ENCODE measurements at places on chromosomes 7 and 10.
A peak's percentile ranks its signal among the peaks of the same experiment; 100 is the strongest.

GRCh38 chr10:27496137-27496536, 8.0 kb upstream of the RAB18 start:
- DNase-seq: no peak

- no peak for DNase-seq
These were observed 241.7 kb upstream of the PLXNA4 start for GRCh38 chr7:132817949-132818348.

DNA sequence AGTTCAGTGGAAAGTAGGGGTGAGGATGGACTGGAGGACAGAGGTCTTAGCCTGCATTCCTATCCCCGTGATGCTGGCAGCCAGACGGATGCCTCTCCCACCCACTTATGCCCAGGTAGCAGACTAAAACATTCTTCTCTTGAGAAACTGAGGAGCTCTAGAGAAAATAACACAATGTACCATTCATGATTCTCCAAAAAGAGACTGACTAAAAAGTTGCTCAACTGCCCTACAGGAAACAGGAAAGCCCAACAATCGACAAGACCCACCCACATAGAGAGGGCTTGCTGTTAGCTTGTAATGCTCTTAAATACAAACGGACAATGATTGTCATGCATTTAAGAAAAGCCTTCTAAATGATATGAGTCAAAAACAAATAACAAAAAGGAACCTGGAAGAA, 33.2 kb upstream of the PDE1C start:
- no peak for DNase-seq

DNA sequence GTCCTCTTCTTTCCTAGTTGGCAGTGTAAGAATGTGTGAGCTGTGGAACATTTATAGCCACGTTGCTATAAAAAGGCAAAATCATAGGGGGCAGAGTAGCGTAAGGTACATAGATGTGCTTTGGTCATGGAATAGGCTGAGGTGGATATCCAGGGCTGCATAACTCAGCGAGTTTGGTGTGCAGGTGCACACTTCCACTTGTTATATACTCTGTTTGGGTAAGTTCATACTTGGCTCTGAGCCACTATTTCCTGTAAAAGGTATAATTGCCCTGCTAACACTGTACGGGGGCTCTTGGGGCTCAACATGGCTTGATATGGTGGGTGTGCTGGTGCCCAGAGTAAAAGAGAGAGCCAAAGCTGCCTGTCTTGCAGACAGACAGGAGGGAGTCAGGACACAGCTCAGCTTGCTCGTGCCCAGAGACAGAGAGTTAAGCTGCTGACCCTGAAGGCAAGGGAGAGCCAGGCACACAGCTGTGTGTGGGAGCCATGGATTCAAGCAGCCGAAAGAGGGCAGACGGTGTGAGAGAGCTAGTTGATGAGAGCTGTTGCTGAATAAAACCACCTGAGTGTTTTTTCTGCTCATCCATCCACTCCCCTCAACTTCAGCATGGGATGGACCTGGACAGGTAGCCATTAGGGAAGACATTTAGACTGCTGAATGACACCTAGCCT, 126.7 kb downstream of the DKK1 start:
- no peak for DNase-seq

- DNase-seq: peak; percentile 36
These were observed 24.7 kb downstream of the AOC1 start for GRCh38 chr7:150876817-150877526.

DNA sequence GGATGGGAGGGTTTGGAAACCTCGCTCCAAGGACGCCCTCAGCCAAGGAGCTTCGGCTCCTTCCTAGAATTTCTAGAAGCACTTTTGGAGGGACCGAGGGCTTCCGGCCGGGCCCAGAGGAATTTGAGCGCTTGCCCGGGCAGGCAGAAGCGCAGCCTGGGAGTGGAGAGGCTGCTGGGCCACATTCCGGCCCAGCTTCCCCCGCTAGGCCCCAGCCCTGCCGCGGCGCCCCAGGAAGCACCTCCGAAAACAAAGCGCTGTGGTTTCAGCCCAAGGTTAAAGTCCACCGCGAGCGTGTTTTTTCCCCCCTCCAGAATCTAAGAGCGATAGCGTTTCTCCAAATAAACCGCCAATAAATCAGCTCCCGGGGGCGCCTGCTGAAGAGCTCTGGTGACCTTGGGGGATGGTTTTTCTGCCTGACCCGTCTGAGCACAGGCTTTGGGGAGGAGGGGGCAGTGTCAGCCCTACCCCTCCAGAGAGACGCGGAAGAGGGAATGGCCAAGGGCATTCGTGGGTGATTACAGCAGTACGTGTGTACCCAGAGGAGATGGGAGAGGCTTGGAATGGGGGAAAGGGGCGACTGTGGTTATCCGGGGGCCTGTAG, 5.7 kb upstream of the TNRC18 start:
- no peak for DNase-seq

DNA sequence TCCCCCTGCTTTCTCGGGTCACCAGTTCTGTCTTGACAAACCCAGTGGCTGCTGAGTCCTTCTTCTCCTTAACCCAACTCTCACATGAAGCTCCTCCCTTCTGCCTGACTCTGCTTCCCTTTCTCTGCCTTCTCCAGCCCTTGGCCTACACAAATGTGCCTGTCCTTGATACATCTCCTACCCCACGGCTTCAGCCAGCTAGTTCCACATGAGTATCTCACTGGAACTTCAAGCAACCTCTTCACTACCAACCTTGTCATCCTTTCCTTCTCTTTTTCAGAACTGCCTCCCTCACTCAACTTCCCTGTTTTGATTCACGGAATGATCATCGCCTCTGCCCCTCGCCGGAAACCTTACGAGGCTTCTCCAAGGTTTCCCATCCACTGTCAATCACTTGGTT, 55.9 kb downstream of the PDIA4 start:
- no peak for DNase-seq

DNA sequence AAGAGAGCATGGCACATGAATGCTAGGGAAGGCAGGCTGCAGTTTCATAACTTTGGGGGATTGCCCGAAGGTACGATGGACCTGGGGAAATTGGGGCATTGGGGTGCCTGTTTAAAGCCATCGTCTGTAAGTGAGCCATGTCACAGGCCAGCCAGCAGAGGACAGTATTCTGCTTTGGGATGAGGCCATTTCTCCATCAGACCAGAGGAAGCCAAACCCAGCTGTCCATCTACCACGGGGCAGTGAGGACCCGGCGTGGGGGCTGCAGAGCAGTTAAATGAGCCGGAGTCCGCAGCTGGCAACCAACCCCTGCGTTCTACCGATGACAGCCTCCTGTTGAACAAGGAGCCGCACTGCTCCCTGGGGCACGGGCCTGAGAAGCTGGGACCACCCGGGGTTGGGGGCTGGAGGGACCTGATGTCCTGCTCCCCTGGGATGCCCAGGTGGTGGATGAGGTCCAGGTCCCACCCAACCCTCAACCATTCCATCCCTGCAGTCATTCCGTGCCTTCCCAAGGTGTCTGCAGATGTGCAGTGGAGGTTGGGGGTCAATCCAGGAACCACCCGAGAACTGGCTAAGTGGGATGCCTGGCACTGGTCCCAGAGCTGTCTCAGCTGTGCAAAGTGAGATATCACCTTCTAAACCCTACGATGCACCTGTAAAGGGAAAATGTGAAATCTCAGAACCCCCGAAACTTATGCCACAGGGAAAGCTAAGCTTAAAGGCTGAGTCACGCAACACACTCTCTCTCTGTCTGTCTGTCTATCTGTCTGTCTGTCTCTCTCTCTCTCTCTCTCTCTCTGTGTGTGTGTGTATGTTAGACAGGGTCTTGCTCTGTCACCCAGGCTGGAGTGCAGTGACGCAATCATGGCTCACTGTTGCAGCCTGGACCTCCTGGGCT, 12.1 kb upstream of the RHBDD2 start:
- peak; percentile 47 for DNase-seq

DNA sequence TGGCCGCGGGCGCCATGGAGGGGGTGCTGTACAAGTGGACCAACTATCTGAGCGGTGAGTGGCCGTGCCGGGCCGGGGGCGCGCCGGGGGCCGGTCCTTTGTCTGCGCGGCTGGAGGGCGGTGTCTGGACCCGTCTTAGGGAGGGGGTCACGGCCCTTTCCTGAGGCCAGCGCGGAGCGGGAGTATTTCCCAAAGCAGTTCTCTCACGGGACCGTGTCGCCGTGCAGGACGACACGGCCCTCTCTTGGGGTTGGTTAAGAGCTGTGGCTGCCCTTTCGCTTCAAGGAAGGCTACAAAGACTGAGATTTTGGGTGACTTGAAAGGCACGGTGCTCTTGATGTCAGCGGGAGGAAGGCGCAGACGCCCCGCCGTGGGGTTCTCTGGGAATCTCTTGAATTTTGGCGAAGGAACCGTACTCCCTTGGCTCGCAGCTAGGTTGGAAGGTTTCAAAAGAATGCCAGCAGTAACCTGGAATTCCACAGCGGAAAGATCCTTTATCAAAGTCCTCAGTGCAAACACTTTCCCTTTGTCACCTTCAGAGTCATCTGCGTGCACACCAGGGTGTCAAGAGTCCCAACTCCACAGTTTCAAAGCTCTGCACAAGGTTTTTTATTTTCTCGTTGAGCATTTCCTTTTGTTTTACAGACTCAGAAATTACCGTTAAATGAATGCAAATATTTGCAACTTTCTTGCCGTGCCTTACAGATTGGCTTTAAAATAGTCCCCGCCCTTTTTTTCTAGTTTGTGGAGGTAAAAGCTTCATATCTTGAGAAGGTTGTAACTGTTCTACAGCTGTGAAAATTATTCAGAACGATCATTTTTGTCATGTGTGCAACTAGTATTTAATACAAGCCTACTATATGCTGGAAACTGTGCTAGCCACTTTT, 780 bp downstream of the PLEKHA8 start:
- DNase-seq: peak; percentile 67

DNA sequence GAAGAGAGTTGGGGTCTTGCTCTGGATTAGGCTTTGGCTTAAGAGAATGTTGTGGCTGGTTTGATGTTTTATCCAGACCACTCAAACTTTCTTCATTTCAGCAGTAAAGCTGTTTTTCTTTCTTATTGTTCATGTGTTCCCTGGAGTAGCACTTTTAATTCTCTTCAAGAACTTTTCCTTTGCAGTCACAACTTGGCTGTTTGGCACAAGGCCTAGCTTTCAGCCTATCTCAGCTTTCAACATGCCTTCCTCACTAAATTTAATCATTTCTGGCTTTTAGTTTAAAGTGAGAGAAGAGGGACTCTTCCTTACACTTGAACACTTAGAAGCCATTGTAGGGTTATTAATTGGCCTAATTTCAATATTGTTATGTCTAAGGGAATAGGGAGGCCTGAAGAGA, 18.1 kb downstream of the CCDC126 start:
- DNase-seq: no peak

GRCh38 chr7:26863518-26864308, 677 bp downstream of the SKAP2 start:
- no peak for DNase-seq

- no peak for DNase-seq
These were observed 658 bp downstream of the DMBT1 start for GRCh38 chr10:122561212-122561611.

DNA sequence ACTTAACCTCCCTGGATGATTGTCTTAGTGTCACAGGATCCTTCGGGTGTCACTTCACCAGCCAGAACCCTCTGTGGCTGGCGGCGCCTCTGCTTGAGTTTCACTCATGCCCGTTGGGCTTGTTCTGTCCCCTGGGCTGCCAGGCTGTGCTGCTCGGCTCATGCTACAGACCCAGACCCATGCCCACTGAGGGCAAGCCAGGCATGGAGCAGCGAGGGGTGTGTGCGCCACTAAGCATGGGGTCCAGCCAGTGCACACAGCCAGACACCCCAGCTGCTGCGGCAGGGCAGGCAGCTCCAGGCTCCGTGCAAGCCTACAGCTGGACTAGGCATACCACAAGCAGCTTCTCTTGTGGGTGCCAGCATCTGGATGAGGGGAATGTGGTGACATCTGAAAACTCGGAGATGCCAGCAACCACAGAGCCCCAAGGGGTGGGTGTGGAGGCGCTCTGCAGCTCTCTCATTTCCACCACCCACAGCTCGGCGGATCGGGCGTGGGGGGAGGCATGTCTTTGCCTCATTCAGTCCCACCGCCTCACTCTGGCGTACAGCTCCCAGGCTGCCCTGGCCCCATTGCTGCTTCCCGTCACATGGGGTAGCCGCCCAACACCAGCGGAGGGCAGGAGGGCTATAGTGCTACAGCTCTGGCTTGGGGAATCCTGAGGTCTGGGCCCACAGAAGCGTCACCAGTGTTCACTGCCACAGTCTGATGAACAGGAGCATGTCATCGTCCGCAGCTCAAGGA, 269.6 kb upstream of the LRGUK start:
- no peak for DNase-seq

DNA sequence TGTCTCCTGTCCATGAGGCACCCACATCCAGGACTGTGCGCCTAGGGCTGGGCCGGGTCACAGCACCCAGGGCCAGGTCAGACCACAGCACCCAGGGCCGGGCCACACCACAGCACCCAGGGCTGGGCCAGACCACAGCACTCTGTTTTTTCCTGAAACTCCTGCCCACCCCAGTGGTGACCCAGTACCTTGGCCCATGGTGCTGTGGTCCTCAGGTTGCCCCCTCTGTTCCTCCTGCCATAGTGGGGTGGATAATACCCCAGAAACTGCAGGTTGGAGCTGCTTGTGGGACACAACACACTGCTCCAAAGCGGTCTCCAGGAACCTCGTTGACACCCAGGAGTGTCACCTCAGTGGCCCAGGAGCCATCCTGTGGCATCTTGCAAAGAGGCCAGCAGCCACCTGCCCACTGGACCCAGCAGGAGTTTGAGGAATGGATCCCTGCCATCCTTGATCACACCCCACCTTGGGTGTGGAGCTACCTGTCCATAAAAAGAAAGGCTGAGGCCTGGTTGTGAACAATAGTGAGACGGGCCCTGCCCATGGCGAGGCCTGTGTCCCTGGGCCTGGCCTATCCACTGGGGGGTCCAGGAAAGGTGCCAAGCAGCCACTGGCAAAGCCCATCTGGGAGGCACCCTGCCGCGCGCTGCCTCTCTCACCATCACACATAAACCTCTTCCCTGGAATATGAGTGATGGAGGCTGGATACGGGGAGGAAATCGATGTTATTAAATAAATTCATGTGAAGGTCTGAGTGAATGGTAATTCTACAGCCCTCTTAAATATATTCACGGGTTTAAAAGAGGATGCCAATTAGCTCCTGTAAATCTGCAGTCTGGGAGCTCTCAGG, 89.0 kb downstream of the NKX6-2 start:
- DNase-seq: no peak

Measured in hippocampal formation (tissue), 2 donors.